ENCODE measurements at places on chromosomes 12 and 14. TPM values are rescaled to one million over a fixed set of nuclear protein-coding genes. Genes with fewer than 3 reads are reported as not detected.

Gene ORMDL2
- 18.6 TPM for total RNA-seq

Gene CACNB3
- total RNA-seq: 29.4 TPM

Gene BIN2
- 2.8 TPM for total RNA-seq

Gene SAV1
- total RNA-seq: 35.1 TPM

Gene C1QL4
- total RNA-seq: not detected

DNA sequence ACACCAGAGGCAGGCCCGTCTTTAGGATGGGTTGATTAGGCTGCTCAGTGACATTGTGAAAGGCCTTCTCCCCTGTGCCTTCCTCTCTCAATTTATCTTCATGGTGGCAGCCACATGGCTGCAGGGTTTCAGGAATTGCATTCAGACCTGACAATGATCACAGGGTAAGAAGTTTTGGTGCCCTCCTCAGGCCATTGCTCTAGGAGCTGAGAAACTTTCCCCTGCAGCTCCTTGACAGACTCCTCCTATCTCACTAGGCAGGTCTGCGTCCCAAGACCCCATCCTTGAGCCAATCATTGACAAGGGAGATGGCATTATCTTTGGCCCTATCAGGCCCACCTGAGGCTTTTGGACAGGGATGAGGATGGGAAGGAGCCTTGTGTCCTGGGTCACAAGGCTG lies 57.4 kb upstream of the ANO4 start:
- H3K4me3 ChIP-seq: no peak overlapping the region
- H3K36me3 ChIP-seq: no peaks in the 10 kb centered on the region
- H3K4me1 ChIP-seq: no peaks in the 10 kb centered on the region
- no peak overlapping the region for H3K27ac ChIP-seq
- no peaks in the 10 kb centered on the region for H3K27me3 ChIP-seq

DNA sequence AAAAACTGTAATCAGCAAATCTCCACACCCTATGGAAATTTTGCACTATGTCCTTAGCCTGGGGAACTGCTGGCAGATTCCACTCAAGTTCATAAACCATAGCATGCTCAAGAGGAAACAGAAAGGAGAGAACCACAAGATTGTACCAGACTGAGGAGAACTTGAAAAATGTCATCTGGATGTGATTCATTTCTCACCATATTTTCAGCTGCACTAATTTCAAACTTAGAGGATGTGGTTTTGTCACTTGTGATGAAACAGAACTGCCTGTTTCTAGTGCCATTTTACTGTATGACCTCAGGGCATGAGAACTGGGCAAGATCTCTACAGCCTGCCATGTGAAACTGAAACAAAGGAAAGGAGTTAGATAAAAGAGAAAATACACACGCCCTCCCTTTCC lies 1493.1 kb upstream of the FLRT2 start:
- no peak for DNase-seq
- H3K36me3 ChIP-seq: no peaks in the 10 kb centered on the region
- no peak overlapping the region for H3K4me3 ChIP-seq
- no peaks in the 10 kb centered on the region for H3K27me3 ChIP-seq
- H3K4me1 ChIP-seq: no peaks in the 10 kb centered on the region

- no peaks in the 10 kb centered on the region for H3K36me3 ChIP-seq
- H3K4me3 ChIP-seq: no peak overlapping the region
- no peak overlapping the region for H3K27ac ChIP-seq
Measured at GRCh38 chr14:85325134-85326017, 204.6 kb upstream of the FLRT2 start.

GRCh38 chr14:95044463-95045105 lies 112.7 kb downstream of the DICER1 start:
- no peak overlapping the region for H3K27ac ChIP-seq
- H3K4me1 ChIP-seq: peaks cover 3% of the 10 kb centered on the region
- H3K4me3 ChIP-seq: no peak overlapping the region
- no peak for DNase-seq
- no peaks in the 10 kb centered on the region for H3K27me3 ChIP-seq

DNA sequence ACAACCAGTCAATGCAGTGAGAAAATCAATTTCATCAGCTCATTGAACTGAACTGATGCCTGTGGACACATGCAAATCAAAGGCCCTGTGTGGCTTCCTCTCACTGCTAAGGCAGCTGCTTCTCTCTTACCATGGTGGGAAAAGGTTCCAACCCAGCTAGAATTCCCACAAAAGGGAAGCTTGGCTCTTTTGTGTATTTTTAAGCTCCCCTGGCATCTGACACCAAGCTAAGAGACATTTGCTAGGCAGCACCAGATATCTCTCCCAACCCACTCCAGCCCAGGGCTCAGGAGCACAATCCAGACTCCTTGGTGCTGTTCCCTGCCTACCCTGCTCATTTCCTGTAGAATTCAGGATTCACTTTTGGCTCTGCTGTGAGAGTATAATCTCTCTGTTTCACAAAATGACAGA lies 129.6 kb downstream of the GXYLT1 start:
- H3K4me3 ChIP-seq: no peak overlapping the region
- H3K36me3 ChIP-seq: no peaks in the 10 kb centered on the region
- H3K27ac ChIP-seq: no peak overlapping the region
- no peaks in the 10 kb centered on the region for H3K27me3 ChIP-seq
- DNase-seq: no peak

- no peak for DNase-seq
- H3K4me3 ChIP-seq: peak overlapping the region; percentile 48
- H3K27ac ChIP-seq: peak overlapping the region; percentile 87
- no peaks in the 10 kb centered on the region for H3K4me1 ChIP-seq
- no peaks in the 10 kb centered on the region for H3K36me3 ChIP-seq
- H3K27me3 ChIP-seq: no peaks in the 10 kb centered on the region
Measured at GRCh38 chr12:9868311-9868801, 798 bp downstream of the CLEC2B start.

GRCh38 chr12:128761379-128761790 lies 62.4 kb downstream of the SLC15A4 start:
- no peak overlapping the region for H3K27ac ChIP-seq
- no peaks in the 10 kb centered on the region for H3K4me1 ChIP-seq
- DNase-seq: no peak

Data from tibial nerve (tissue), 4 donors.